Aorta (tissue), 5 donors: ENCODE measurements at places on chromosomes 4 and X. TPM values are rescaled to one million over a fixed set of nuclear protein-coding genes. Genes with fewer than 3 reads are reported as not detected.

Gene ERCC6L
- 0.15 TPM for total RNA-seq

- DNase-seq, result no peak
These were observed 141.4 kb downstream of the PTTG2 start for GRCh38 chr4:38101563-38101962.

Gene PNMA6F
- total RNA-seq, result not detected

DNA sequence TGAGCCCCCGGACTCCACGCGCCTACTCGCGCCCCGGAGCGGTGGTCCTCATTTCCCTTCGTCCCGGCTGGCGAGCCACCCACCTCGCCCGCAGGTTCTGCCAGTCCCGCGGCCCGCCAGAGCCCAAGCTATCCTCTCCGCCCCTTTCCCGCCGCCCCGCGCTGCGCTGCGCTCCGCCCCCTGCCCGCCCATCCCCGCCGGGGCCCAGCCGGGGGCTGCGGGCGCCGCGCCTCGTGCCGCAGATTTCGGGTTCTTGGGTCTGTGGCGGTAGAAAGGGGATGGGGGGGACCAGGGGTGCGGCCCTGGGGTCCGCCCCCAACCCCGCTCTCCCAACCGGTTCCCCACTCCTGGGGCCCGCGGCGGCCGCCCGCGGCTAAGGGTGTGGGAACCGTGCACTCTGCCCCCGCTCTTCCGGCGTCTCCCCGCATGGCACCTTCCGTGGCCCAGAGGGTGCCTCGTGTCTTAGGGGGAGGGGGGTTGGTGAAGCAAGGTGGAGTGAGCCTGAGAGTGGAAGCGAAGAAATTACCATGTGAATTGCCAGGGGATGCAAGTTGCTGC lies 650.8 kb upstream of the DIPK2B start:
- DNase-seq, result peak; percentile 43

DNA sequence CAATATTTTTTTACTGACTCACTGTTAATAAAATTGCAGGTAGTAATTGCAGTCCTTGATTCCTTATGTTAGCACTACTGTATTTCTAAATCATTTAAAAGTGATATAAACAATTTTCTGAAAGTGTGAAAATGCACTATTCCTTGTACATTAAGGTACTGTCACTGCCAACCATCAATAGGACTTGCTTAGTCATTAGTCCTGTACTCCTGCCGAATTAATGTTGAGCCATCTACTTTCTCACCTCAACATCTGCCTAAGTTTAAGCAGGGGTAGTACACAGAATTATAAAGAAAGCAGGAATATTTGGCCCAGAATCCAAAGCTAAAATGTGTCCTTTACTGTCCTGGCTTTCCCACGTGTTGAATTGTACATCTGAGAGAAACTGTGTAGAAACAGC lies 87.0 kb upstream of the TRPC3 start:
- DNase-seq, result no peak

DNA sequence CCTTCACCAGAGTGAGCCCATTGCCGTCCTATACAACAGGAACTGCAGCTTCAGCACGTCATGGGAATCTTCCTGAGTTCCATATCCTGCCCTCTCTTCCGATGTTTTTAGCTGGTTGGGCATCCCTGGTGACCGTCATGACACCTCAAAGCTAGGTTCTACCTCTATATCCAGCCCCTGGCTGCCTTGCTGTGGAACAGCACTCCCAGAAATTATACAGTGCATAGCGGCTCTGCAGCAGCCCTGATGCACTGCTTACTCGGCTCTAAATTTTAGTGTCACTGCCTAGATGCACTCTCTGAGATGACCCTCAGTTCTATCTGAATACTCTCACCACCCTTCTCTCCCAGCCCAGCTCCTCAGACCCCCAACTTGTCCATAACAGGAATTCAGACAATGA lies 44.3 kb downstream of the ARHGEF38 start:
- no peak for DNase-seq
